ENCODE measurements at places on chromosomes 4 and X.

GRCh38 chrX:124023838-124024238, 62.3 kb downstream of the STAG2 start:
- DNase-seq, result no peak

DNA sequence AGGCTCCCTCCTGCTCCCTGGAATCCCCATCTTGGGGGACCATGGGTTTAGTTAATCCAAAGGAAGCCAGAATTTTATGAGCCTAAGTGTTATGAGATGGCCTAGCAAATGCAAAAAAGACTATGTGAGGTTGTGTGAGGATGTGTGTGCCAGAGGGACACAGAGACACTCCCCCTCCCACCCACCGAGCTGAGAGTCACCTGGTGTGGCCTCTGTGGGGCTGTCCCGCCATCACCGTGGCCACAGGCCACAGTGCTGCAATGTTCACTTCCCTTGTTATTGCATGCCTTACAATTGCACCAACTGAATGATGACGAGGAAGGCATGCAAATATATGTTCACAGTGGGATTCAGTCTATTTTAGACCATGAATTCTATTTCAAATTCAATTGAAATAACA, 601 bp upstream of the FGFBP2 start:
- DNase-seq, result peak; percentile 29

DNA sequence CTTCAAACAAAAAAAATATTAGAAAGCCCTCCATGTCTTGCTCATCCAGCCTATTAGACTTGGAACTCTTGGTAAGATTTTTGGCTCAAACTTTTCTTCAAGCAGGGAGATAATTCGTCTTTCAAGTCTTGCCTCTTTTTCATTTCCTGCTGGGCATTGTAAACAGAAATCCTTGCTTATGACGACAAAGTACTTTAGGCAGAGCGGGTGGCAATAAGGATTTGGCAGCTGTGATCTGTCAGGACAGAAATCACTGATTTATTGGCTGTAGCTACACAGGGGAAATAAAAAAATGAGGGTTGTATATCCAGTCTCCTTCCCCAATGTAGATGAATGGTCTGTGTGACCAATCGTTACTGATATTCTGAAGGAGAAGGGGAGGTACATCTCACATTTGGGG, 121.6 kb downstream of the SLC4A4 start:
- no peak for DNase-seq

DNA sequence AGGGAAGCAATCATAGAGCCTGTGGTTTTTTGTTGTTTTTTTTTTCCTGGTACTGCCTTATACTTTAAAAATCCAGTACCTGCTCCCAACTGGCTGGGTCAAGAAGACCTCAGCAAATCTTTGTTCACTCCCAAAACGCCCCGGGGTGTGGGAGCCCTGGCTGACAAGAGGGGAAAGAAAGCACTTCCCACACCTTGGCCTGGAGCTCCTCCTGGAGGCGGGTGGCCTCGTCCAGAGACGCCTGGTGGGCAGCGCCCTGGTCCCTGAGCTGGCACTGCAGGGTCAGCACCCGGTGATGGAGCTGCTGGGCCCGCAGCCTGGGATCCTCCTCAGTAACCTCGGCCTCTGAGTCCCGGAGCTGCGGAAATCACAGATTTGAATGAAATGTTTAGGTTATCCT, 38.2 kb downstream of the C4orf50 start:
- DNase-seq, result no peak

- DNase-seq, result no peak
Measured at GRCh38 chr4:144267084-144267483, 126.6 kb upstream of the GYPA start.

DNA sequence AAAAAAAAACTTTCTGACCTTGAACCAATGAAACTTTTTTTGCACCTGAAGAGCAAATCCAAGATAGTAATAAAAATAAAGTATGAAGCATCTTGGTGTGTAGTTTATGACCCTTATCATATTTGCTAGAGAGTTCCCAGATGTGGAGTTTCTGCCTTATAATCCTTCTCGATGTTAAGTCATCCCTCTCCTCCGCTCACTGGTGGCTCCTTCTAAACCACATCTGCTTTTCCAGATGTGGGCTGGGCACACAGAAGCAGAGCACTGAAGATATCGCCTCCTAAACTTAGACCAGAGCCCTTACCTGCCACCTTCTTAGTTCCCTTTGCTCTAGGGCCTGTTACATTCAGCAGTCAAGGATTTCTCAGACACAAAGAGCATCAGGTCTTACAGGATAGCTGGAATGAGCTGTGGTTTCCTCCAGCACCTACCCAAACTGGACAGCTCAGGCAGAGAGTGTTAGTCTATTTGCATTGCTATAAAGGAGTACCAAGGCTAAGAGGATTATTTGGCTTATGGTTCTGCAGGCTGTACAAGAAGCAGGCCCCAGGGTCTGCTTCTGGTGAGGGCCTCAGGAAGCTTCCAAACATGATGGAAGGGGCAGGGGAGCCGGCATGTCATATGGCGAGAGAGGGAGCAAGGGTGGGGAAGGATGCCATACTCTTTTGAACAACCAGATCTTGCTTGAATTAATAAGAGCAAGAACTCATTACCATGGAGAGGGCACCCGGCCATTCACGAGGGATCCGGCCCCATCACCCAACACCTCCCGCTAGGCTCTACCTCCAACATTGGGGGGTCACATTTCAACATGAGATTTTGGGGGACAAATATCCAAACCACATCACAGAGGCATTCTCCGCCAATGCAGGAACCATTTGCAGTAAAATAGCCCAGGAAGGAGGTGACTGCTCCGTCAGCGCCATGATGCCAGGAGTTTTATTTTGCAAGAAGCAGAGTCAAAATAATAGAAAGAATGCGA, 75.6 kb upstream of the HELT start:
- DNase-seq, result no peak

DNA sequence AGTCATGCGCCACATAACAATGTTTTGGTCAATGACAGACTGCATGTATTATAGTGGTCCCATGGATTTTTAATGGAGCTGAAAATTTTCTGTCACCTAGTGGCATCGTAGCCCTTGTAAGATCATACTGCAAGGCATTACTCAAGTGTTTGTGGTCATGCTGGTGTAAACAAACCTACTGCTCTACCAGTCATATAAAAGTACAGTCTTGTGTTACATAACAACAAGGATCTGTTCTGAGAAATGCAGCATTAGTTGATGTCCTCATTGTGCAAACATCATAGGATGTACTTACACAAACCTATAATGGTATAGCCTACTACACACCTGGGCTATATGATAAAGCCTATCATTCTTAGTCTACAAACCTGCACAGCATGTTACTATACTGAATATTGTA, 34.6 kb downstream of the COX18 start:
- no peak for DNase-seq

DNA sequence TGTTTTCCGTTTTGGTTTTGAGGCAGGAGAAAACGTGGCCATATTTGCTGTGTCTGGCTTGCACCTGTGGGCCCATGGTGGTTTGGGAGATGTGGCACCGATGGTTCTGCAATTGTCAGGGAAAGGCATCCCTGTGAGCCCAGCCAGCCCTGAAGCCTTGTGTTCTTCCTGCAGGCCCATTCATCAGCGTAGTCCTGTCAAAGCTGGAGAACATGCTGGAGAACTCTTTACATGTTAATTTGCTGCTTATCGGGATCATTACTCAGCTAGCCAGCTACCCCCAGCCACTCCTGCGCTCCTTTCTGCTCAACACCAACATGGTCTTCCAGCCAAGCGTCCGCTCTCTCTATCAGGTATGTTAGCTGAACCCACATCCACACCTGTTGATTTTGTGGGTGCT, 104.7 kb downstream of the GATB start:
- DNase-seq, result no peak

- no peak for DNase-seq
Measured at GRCh38 chr4:36067116-36067515, 177.2 kb downstream of the ARAP2 start.

DNA sequence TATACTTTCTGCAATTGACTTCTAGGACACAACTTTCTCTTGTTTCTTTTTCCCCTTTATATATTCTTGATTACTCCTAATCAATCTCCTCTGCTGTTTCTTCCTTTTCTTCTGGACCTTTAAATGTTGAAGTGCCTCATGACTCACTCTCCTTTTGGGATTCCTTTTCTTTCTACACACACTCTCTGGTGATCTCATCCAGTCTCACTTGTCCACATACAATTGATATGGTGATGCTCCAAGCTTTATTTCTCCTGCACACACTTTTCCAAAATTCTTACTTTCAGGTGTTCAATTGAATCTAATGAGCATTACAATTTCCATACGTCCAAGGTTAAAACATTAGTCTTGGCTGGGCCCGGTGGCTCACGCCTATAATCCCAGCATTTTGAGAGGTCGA, 794.8 kb upstream of the EPHA5 start:
- no peak for DNase-seq

DNA sequence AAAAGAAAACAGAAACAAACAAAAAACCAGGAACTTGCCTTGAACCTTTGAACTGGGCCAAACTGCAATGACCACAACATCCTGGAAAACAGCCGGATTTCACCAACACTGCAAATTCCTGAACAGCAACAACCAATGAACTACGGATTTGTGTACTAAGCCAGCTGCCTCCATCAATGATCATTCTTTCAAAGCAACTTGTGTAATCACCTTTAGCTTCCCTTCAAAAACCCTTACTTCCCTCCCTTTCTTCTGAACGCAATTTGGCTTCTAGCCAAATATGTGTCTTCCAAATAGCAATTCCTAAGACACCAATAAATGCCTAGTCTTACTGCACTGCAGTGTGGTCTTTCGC, 98.5 kb upstream of the FAM47C start:
- DNase-seq, result no peak

- DNase-seq, result no peak
Measured at GRCh38 chr4:106676173-106676921, 307.8 kb upstream of the GIMD1 start.

- DNase-seq, result no peak
Measured at GRCh38 chr4:102678107-102678506, 82.7 kb downstream of the MANBA start.

GRCh38 chrX:74924449-74925224, 615 bp downstream of the NEXMIF start:
- no peak for DNase-seq

DNA sequence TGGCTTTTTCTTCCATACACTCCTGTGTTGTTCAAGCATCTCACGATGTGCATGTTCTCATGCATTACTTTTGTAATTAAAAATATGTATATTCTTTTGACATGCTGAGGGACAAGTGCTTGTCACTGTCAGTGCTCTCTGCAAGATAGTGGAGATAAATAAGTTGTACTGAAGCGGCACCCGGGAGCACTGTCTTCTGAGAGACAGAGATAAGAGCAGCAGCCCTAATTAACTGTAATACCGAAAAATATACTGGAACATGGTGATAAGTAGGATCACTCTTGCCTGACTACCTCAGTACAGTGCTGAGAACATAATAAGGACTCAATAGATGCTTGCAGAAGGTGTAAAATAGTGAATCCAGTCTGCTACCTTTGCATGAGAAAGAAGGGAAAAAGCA, 9.4 kb upstream of the GPR173 start:
- no peak for DNase-seq

- DNase-seq, result no peak
Measured at GRCh38 chr4:140052050-140052449, 101.9 kb downstream of the MAML3 start.

- no peak for DNase-seq
Measured at GRCh38 chrX:45722471-45722870, 521.8 kb upstream of the DIPK2B start.

DNA sequence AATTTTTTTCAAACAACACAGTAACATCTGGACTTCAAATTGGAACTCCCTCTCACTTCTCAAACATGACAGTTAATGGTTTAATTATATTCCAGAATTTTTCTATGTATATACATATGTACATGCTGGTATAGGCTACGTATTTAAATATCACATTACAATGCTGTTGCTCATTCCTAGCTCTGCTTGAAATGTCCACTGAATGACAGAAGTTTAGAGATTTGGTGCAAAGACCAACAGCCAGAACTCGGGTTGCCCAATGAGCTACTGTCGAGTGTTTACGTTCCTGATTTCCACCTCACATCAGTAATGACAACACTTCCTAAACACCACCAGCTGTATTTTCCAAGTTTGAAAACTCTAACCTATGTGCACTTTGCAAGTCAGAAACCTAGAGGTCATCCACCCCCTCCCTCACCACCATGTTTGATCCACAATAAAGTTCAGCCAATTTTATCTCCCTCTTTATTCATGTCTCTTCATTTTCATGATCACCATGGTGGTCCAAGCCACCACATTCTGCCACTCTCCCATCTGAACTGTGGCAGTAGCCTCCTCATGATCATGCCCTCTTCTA, 49.3 kb upstream of the RPL34 start:
- no peak for DNase-seq

DNA sequence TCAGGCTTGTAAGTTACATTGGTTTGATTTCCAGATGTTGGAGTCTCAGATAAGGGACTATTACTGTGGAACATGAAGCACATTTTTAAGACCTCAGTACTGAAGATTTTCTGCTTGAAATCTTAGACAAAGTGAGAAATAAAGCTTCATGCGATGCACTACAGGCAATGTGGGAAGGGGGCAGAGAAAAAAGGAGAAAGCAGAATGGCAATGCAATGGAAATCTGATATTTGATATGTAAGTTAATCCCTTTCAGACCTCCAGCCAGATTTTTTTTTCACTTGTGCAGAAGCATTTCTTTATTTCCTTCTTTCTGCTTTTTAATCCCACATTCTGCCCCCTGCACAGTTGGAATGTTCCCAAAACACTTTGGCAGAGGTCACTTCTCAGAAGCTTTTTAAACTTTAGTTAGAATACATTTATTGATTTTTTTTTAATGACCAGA, 174.3 kb downstream of the ADGRL3 start:
- DNase-seq, result no peak

- no peak for DNase-seq
Measured at GRCh38 chr4:98744372-98745150, 86.2 kb upstream of the TSPAN5 start.

GRCh38 chrX:40996886-40997530, 88.2 kb upstream of the USP9X start:
- no peak for DNase-seq

DNA sequence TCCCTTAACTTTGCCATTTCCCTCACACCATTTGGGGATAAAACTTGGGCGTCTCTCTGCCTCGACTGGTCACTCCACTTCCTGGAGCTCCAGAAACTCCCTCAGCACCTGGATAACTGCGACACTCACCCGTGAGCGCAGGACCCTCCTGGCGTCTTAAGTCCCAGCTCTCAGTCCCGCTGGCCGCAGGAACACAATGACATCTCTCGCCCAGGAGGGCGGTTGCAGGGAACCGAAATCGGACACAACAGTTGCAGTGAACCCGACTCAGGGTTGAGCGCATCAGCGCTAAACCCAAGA, 370.9 kb upstream of the SMIM31 start:
- no peak for DNase-seq
